Activated T-helper 1 cell treated with anti-CD3 and anti-CD28 coated beads, Interleukin-12 subunit alpha, Interleukin-12 subunit beta, Interleukin-2, Interleukin-4 antibody, amounts not matched to agents 30 ng/mL and 10 ng/mL and 1 ng/mL, durations not matched to agents 14 hours and 24 hours and 36 hours (primary cell): ENCODE measurements at places on chromosomes 3 and 15. TPM values are rescaled to one million over a fixed set of nuclear protein-coding genes. Genes with fewer than 3 reads are reported as not detected.

Gene CLSTN2
- total RNA-seq, result not detected in 2 replicates

Gene RPP14
- 22.7 and 23.4 TPM in 2 replicates for total RNA-seq

- DNase-seq, result no peak
Observed at GRCh38 chr15:96585484-96586386, 255.2 kb downstream of the NR2F2 start.

DNA sequence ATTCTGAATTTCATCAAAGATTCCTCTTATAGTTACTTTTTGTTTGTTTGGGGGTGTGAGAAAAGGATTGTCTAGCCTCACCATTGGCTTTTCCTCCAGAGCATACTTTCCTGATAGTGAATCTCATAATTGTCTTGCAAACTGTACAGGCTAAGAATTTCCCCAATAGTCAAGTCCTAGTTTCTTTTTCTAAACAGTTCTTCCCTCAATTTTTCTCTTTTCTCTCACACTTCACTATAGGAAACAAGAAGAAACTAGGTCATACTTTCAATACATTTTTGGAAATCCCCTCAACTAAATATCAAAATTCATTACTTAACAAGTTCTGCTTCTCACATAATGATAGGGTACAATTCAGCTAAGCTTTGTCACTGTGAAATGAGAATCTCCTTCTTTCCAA lies 241.9 kb downstream of the IL20RB start:
- DNase-seq, result no peak

Gene PFKFB4
- total RNA-seq, result 11.7 and 15.5 TPM in 2 replicates

DNA sequence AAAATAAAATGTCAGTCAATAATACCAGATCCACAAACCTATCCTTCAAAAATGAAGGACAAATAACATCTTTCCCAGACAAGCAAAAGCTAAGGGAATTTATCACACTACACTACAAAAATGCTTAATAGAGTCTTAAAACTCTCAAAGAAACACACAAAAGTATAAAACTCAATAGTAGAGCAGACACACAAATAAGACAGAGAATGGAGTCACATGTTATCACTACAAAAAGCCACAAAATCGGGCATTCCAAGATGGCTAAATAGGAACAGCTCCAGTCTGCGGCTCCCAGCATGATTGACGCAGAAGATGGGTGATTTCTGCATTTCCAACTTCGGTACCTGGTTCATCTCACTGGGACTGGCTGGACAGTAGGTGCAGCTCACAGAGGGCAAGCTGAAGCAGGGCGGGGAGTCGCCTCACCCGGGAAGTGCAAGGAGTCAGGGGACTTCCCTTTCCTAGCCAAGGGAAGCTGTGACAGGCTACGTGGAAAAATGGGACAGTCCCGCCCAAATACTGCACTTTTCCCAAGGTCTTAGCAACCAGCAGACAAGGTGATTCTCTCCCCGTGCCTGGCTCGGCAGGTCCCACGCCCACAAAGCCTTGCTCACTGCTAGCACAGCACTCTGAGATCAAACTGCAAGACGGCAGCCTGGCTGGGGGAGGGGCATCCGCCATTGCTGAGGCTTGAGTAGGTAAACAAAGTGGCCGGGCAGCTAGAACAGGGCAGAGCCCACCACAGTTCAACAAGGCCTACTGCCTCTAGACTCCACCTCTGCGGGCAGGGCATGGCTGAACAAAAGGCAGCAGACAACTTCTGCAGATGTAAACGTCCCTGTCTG lies 46.3 kb downstream of the SENP7 start:
- DNase-seq, result peak; percentile 25

DNA sequence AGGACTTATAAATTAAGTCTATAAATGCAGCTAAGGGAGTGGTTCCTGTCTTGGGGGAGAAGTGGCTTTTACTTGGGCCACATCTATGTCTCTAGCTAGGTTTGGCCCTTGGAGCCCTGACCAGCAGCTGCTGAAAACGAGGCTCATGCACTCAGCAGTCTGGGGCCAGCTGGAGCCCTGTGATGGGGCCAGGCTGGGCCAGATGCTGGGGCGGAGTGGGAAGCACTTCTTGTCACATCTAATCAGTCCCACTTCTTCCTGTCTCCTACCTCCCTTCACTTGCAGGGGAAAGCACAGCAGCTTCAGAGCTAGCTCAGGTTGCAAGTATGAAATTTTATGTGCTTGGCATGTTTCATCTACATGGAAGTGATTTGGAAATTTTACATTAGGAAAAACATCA lies 209.9 kb upstream of the ROPN1 start:
- DNase-seq, result no peak

GRCh38 chr3:156511987-156512677 lies 42.8 kb downstream of the SSR3 start:
- no peak for DNase-seq

DNA sequence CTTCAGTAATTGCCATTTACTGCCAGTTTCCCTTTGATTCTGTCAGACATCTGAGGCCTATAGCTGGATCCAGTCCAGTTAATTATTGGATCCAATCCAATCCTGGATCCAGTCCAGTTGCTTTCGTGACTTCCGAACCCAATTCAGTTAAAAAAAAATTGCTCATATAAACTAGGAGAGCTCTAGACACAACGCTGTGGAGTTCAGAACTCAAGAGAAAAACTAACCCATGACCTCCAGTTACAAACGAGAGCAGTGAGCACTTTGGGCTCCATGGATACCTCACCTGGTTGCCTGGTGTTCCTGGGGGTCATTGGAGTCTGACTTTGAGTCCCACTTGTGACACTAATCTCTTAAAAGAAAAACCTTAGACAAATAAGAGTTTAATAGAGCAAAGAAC lies 269.8 kb downstream of the THSD4 start:
- DNase-seq, result no peak

Gene GOLGA8M
- 1.1 and 1.5 TPM in 2 replicates for total RNA-seq

DNA sequence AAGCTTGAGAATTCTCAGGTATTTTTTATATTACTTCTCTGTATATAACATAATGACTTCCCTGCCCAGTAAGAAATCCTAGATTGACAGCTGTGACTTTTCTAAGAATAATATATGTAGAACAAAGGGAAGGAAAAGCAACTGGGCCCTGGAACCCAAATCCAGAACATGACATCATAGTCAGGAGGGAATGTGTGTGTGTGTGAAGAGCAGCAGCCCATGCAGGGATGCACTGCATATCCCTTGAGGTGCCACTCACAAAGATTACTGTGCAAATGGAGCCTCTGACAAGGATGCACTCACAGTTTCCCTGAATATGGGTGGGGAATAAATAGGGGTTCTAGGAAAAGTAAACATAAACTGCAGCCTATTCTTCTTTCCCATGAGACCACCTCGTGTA lies 279.5 kb downstream of the NEK10 start:
- no peak for DNase-seq

DNA sequence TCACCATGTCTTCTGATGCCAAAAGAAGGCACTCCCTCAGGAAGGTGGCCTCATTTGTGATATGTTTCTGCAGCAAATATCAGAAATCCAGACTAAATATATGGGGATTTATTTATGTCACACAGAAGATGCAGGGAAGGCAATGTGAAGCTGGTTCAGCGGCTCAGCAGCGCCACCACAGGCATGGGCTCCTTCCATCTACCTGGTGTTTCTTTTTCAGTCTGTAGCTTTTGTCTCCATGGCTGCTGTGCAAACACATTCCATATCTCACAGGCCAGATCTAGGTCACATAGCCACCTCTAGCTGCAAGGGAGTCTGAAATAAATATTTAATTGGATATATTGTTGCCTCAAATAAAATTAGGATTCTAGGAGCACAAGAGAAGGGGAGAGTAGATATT lies 502.1 kb upstream of the IL12A start:
- no peak for DNase-seq

GRCh38 chr3:25973122-25973521 lies 183.2 kb downstream of the OXSM start:
- no peak for DNase-seq

DNA sequence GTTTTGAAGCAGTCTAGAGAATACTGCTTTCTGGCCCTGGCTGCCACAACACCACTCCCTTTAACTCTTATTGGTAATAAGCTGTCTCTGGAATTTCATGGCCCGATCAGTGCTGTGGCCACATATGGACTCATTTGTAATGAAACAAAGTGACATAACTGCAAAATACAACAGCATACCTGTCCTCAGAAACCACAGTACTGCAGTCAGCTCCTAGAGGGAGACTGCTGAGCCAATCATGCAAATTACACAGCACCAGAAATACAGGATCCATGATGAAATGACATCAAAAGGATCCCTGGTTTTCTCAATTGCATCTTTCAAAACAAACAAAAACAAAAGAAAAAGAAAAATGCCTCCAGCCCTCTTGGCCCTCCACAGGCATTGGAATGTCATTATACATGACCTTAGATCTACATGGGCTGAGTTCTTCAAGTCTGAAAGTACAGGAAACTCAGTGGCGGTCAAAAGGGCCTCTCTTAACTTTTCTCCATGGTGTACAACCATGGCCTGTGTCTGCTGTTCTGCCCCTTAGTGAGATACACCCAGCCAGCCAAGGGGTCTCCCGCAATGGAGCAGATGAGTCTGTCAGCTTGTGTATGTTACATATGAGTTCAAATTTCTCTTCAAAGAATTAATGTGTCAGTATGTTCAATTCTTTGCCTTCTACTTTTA lies 24.9 kb upstream of the KBTBD12 start:
- DNase-seq, result no peak

- DNase-seq, result no peak
Observed at GRCh38 chr3:63909431-63909830, 2.8 kb downstream of the SCAANT1 start.

Gene BNC1
- total RNA-seq, result not detected in 2 replicates

GRCh38 chr3:67018789-67019526 lies 20.9 kb downstream of the KBTBD8 start:
- no peak for DNase-seq

DNA sequence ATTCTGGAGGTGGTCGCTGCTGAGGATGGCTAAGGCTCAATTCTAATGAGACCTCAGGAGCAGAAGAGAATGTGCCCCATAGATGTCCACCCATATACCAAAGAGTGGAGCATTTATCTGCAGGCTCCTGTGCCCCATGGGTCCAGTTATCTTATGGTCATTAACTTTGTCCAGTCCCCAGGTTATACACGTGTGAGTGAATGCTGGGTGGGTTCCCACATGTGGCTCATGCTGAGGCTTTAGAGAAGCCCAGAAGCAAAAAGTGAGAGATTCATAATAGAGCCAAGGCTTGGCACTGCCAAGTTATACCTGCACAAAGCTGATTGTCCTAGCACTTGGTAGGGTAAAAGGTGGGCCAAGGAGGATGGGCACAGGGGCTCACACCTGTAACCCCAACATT lies 30.0 kb upstream of the MINAR1 start:
- DNase-seq, result no peak

DNA sequence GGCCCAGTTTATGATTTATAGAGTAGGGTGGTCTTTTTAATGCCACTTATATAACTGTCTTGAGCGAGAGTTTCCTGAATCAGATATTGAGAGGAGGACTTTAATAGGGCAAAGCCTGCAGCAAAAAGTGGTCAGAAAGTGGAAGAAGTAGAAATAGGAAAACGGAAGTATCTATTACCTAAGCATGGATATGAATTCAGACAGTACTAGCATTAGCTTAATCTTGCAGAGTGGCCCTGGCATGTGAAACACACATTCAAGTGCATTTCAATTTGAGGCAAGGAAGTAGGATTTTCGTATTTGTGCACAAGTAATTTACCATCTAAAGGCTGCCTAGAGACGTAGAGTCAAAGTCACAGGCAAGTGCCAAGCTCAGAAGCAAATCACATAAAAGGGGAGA lies 622.3 kb downstream of the DIPK2A start:
- no peak for DNase-seq

- no peak for DNase-seq
Observed at GRCh38 chr15:40353697-40354096, 2.9 kb downstream of the PHGR1 start.

Gene ZNF80
- total RNA-seq, result 0.22 and 0.23 TPM in 2 replicates

- no peak for DNase-seq
Observed at GRCh38 chr3:113241292-113242095, 30.1 kb downstream of the BOC start.

Gene ADGRG7
- total RNA-seq, result not detected in 2 replicates

Gene PLSCR2
- not detected in 2 replicates for total RNA-seq
